ENCODE measurements at places on chromosomes 4 and X.
A peak's percentile ranks its signal among the peaks of the same experiment; 100 is the strongest.

GRCh38 chr4:185192059-185192458 is 11.7 kb downstream of the CFAP97 start:
- DNase-seq, result no peak

DNA sequence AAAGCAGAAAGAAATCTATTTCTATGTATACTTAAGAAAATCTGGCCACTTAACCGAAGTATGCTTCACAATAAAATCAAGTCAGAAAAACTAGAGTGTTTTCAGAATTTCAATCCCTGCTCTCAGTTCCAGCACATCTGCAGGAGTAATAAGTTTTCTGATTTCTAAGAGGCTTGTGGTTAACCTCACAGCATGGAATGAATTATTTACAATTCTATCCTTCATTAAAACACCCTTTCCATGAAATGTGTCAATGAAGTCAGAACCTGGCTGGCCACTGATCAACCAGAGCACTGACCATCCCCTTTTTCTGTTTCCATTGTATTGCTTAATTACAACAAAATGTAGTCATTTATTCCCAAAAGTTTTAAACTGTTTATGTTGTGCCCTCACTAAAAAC is 781.4 kb upstream of the INTU start:
- no peak for DNase-seq

DNA sequence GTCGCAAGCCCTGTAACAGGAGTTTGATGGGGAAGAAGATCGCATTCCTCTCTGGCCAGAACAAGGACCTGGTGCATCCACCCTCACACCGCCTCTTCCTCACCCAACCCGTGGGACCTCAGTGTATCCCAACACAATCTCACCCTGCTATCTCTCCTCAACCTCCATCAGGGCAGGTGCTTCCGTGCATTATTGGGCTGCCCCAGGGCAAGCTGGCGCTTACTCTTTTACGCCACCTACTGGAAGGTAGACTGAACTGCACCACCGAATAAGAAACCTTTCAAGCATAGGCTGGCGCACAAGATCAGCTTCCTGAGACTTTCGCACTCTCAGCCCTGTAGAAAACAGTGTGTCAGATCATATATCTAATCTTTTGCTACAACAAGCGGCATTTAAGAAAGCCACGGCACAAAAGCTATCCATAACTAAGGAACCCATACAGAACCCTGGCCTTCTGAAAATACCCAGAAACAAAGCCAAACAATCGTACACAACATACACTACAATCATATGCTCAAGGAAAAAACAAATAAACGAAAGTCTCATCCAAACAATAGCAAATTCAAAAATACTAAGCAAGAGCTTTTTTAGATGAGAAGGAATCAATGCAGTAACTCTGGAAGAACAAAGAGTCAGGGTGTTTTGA is 209.3 kb downstream of the UGT8 start:
- no peak for DNase-seq

DNA sequence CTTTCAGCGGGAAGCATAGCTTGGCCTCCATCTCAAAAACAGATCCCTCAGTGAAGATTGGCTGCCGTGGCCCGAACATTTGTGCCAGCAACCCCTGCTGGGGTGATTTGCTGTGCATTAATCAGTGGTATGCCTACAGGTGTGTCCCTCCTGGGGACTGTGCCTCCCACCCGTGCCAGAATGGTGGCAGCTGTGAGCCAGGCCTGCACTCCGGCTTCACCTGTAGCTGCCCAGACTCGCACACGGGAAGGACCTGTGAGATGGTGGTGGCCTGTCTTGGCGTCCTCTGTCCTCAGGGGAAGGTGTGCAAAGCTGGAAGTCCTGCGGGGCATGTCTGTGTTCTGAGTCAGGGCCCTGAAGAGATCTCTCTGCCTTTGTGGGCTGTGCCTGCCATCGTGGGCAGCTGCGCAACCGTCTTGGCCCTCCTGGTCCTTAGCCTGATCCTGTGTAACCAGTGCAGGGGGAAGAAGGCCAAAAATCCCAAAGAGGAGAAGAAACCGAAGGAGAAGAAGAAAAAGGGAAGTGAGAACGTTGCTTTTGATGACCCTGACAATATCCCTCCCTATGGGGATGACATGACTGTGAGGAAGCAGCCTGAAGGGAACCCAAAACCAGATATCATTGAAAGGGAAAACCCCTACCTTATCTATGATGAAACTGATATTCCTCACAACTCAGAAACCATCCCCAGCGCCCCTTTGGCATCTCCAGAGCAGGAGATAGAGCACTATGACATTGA is 175.4 kb downstream of the FAT4 start:
- no peak for DNase-seq

GRCh38 chrX:100600340-100600739 is 15.6 kb downstream of the TNMD start:
- no peak for DNase-seq

DNA sequence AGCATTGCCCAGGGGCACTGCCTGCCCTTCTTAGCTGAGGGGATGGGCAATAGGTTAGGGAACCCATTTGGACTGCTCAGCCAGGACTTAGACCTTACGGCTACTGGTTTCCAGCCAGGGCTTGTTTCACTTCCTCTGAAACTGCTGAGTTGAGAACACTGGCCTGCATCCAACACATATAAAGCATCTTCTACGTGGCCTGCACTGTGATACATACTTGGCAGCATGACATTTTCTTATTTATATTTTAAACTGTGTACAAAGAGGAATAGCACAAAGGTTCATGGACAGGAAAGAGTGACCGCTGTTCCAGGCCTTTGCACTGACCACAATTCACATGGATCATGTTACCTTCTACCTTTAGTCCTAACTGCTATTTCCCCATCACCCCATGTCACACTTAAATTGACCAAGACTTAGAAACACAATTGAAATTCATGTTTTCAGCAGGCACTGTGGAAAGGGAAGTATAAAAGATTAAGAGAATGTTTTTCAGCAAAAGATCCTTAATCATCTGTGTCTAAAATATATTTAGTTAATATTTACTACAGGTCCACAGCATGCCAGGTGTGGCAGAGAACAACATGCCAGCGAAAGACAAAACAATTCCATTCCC is 43.7 kb downstream of the NLGN4X start:
- DNase-seq, result no peak

- DNase-seq, result no peak
Observed at GRCh38 chr4:77510367-77510766, 95.3 kb upstream of the CXCL13 start.

GRCh38 chrX:22116605-22117546 is 84.8 kb downstream of the PHEX start:
- no peak for DNase-seq

DNA sequence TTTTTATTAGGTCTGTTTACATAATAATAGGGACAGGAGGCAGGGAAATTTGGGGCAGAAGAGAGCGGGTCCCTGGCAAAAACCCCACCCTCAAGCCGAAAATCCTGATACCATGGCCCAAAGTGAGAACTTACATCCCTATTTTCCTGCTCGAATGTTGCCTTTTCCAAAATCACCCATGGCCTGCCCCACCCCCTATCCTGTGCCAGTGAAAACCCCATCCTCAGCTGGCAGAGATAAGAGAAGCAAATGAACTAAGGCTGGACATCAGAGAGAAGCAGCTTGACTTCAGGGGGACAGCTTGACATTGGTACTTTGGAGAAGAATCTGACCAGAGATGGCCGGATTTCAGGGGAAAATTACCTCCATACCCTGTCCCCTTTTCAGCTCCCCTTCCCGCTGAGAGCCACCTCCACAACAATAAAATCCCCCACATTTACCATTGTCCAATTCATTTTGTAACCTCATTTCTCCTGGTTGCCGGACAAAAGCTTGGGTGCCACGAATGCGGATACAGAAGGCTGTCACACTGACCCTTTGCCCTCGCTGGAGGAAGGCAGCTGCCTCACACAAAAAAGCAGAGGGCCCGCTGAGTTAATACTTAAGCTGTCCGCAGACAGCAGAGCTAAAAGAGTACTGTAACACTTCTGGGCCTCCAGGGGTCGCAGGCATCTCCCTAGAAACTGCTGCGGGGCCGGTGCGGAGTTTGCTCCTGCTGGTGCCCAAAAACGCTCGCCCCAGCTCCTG is 196.2 kb downstream of the SNCA start:
- DNase-seq, result no peak

- DNase-seq, result no peak
Observed at GRCh38 chr4:24096603-24097002, 206.8 kb upstream of the PPARGC1A start.

DNA sequence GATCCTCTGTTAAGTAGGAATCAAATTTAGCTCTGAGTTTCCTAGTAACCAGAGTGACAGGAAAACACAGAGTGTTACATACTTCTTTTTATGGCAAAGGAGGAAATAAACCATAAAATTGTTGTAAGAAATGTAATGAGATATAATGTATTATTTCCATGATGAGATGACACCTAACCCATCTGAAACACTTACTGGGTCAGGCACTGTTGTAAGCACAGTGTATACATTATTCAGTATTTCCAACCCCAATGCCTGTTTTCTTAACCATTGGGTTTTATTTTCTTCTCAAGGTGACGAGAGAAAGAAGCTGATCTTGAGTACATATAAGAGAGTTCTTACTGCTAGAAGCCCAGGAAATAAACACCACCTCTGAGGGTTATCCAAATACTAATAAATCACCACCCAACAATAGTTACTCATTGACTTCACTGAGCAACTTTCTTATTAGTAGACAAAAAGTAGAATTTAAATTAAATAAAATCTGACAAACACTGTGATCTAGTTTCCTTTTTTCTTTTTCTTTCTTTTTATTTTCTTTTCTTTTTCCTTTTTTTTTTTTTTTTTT is 4.2 kb upstream of the ENAM start:
- DNase-seq, result no peak

- DNase-seq, result no peak
Observed at GRCh38 chrX:107398115-107398514, 51.3 kb upstream of the FRMPD3 start.

GRCh38 chr4:121457278-121457875 is 76.6 kb upstream of the QRFPR start:
- DNase-seq, result no peak

- no peak for DNase-seq
Observed at GRCh38 chr4:10750714-10751113, 66.1 kb upstream of the CLNK start.

DNA sequence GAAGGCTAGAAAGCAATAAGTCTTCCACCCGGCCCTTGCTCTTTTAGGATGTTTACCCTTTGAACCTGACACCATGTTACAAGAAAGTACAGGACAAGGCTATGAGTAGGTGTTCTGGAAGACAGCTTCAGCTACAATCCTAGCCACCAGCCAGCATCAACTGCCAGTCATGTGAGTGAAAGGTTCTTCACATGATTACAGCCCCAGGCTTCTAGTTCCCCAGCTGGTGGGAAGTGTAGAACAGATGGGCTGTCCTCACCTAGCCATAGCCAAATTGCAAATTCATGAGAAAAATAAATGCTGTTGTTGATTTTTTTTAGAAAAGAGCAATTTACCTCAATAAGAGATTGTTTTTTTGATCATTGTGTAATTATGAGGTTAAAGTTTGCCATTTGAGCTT is 60.8 kb downstream of the GRXCR1 start:
- no peak for DNase-seq

- DNase-seq, result no peak
Observed at GRCh38 chr4:89044147-89044900, 12.7 kb downstream of the FAM13A start.

GRCh38 chrX:46326161-46326560 is 219.1 kb downstream of the ZNF674 start:
- DNase-seq, result no peak

- peak; percentile 66 for DNase-seq
Observed at GRCh38 chrX:23503835-23504539, 163.3 kb upstream of the PRDX4 start.

- DNase-seq, result no peak
Observed at GRCh38 chrX:18873189-18873791, 110.6 kb downstream of the PHKA2 start.

GRCh38 chr4:152289541-152289940 is 246.4 kb downstream of the FBXW7 start:
- DNase-seq, result no peak

- no peak for DNase-seq
Observed at GRCh38 chrX:77742788-77743476, 43.1 kb downstream of the ATRX start.

DNA sequence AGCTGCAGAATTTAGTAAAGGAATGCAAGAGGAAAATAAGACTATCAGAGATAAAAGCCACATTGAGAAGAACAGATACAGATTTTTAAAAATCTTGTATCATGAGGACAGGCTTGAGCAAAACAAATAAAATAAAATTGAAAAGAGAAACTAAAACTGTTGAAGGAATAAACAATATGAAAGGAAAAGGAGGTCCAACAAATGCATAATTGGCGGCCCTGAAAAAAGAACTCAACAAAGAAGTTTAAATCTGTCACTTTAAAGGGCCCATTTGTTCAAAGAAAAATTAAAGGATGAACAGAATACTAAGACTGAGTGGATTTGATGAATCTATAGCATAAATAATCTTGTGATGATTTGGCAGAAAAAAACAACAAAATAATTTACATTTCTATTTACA is 36.5 kb downstream of the TMPRSS11B start:
- no peak for DNase-seq

- DNase-seq, result no peak
Observed at GRCh38 chr4:139227729-139228404, 50.8 kb upstream of the ELF2 start.

DNA sequence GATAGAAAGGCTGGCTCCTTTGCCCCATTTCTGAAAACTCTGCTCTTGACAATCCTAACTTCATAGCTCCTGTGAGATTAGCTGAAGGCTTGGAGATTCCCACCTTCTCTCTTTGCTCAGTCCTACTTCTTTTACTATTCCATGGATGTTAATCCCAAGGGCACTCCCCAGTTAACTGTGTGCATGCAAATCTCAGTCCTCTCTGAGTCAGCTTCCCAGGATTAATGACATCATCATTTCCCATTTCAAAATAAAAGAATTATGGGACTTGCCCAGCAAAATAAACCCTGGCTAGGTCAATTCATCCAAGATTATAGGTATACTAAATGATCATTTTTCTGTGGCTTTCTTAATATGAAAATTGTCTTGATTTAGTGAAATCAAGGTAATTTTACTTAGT is 328.6 kb upstream of the NR3C2 start:
- no peak for DNase-seq

- no peak for DNase-seq
Observed at GRCh38 chr4:110503270-110504083, 27.5 kb downstream of the ENPEP start.

DNA sequence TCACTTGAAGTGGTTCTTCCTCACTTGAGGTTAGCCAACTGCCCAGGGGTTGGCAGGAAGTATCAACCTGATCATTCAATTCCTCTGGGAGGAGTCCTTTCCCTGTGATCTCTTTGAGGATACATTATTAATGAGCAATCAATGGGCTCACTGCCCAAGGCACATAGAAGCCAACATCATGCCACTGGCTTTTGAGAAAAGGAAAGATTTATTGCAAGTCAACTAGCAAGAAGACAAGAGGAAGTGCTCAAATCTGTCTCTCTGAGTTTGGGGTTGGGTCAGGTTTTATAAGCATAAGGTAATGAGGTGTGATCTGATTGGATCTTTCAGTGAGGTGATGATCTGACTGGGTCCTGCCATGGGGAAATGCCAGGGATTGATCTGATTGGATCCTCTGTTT is 39.6 kb downstream of the FGFBP1 start:
- no peak for DNase-seq

All from NCI-H1092 (cell line).